ENCODE measurements at places on chromosomes 2 and 18.

GRCh38 chr2:48209214-48209885 lies 303.1 kb upstream of the FBXO11 start:
- DNase-seq = peak; percentile 80

DNA sequence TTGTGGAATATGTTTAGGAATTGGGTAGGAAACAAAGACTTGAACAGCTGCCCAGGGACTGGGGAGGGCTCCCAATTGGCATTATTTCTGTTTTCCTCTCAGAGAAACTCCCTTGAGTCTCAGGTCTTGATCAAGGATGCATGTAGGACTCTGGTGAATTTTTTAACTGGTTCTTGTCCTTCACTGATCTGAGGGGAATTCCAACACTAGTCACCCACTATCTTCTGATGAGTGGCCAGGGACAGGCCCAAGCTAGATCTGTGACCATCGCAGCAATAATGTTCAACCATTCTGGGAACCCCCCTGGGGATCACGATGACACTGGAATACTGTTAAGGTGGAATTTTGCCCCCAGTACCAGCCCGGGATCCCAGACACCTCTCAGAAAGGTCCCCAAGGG lies 132.0 kb downstream of the SH3BP4 start:
- no peak for DNase-seq

DNA sequence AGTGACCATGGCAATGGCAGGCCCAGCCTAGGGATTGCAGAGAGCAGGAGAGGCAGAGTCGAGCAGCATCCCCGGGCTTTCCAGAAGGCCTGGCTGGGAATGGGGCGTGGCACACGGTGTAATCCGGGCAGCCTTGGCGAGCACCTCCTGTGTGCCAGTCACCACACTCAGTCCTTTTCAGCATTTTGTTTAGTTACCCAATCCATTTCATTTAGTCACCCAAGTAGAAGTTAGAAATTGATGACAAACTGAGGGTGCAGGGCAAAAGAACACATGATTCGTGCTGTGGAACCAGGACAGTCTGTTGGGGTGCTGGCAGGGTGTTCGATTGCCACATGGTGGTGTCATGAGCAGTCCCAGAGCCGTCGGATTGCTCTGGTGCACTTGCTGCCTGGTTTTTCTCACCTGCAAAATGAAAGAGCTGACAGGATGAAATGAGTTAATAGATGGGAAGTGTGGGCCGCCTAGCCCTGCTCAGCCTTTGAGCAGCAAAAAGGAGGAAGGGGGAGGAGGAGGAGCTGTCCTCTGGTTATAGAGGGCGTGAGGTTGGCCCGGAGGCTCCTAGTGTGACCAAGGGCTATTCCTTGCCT lies 299.4 kb downstream of the AGAP1 start:
- DNase-seq = peak; percentile 13

DNA sequence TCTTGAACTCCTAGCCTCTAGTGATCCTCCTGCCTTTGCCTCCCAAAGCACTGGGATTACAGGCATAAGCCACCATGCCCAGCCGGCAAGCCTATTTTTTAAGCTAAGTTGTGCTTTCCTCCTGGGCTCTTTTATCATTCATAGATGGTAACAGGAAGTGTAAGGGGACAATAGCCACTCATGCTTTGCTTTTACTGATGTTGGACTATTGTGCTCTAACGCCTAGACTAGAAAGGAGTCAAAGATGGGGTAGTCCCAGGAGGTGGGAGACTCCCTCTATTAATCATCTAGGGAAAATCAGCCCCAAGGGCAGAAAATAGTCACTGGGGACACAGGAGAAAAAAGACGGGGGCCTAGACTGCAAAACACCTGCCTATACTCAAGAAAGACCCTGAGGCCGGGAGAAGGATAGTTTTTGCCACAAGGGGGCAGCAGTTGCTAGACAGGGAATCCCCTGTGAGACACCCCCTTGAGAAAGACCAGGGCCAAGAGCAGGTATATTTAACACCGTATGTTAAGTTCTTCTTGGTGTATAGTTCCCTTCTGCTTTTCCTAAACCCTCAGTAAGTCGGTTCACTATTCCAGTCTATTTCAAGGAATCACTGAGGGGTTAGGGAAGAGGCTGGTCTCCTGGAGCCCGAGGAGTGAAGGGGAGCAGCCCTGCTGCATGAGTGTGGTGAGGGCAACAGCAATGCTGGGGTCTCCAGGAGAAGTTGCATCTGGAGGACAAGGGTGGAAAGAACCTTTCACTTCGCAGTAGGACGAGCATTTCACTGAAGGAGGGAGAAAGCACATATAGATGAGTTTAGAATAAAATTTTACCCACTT lies 2.1 kb upstream of the CXCR1 start:
- DNase-seq = peak; percentile 47

- no peak for DNase-seq
Measured at GRCh38 chr2:72159211-72159993, 11.7 kb upstream of the CYP26B1 start.

DNA sequence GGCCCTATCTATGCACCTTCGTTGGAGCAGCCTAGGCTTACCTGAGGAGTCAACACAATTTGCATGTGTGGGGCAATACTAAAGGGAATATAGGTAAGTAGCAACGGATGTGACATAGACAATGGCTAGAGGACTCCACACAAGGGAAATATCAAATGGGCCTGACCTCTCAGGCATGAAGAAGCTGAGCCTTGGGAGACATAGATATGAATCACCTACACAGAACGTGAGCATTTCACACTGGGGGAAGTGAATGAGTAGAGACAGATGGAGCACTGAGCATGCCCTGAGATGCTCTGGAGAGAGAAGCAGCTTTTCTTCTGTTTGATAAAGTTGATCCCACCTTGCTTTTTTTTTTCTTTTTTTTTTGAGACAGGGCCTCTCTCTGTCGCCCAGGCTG lies 97.9 kb downstream of the ATL2 start:
- DNase-seq = no peak

GRCh38 chr2:37802899-37803379 lies 122.1 kb upstream of the RMDN2 start:
- peak; percentile 60 for DNase-seq

DNA sequence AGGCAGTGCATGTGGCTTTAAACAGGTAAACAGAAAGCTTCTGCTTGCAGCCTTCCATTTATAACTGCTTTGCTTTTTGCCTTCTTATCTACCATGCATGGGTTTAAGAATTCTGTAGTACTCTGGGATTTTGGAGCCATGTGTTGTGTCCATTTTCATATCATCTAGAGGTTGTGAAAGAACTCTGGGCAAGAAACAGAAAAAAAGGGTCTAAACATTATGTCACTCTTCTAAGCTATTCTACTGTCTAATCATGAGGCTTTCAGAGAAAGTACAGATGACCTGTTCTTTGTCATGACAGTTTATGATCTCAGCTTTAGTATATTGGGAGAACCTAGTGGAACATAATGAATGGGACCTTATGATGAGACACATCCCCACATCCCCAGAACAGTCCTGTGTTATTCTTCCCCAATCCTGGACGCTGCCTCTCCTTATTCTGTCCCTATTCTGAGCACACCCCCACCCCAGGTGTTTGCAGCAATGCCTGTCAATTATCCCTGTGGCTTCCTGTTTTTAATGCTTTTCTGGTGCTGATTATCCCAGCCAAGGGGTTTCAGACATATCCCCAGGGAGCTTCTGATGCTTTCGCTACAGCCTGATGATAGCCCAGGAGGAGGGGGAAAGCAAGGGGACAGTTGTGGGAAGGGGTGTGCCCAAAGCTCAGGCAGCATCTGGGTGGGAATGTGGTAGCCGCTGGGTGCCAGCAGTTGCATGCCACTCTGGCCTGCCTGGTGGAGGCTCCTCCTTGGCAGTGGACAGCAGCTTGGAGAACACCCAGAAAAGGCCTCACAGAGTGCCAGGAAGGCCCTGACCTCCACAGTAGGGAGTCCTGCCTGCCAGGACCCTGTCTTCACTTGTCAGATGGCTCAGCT lies 169.5 kb upstream of the MAP3K20 start:
- DNase-seq = peak; percentile 11

DNA sequence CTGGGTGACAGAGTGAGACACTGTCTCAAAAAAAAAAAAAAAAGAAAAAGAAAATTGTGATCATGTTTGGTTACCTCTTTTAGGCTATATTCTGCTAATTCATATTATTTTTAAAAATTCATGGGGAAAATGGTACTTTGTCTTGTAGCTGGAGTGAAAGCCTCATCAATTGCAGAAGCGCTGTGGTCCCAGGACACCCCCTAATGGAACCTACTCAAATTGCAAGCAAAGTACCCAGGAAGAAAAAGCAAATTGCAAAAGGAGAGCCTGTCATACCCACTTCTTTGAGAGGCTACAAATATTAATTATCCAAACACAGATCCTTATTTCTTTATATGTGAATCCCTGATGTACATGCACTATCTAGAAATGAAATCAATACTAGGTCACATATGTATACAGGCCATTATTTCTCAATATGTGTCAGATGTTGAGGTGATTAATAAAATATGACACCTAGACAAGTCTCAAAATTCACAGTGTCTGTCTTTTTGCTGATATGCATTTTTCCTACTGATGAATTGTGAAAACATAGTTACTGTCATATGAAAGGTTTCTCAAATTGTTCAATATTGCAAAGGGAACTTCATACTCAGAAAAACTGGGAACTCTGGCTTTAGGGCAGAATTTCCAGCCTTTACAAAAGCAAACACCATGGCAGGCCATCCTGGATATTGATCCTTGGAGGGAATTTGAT lies 12.6 kb downstream of the CRACDL start:
- DNase-seq = no peak

All from fibroblast of pulmonary artery (primary cell).